ENCODE measurements at places on chromosomes 6 and 20.

- DNase-seq: no peak
These were observed at the start of gene SYTL3 for GRCh38 chr6:158649289-158650143. Gene SYTL3 (plus strand): TSS chr6:158650054. CDS start chr6:158663269, 13,215 bp downstream.

DNA sequence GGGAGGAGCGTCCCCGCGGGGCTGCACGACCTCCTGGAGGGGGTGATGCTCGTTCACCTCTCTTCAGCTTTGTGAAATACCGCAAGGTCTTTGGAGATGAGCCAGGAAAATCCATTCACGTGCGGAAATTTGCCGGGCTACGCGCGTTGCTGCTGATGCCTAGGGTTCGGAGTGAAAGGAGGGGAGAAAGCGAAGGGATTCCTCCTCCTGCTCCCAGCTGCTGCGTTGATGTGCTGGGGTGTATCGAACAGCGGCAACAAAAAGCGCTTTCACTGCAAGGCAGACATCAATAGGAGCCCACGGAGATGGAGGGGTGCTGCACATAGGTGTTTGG, 391 bp upstream of the B3GAT2 start:
- DNase-seq: no peak

GRCh38 chr6:57421503-57421902, 104.1 kb downstream of the PRIM2 start:
- DNase-seq: no peak

DNA sequence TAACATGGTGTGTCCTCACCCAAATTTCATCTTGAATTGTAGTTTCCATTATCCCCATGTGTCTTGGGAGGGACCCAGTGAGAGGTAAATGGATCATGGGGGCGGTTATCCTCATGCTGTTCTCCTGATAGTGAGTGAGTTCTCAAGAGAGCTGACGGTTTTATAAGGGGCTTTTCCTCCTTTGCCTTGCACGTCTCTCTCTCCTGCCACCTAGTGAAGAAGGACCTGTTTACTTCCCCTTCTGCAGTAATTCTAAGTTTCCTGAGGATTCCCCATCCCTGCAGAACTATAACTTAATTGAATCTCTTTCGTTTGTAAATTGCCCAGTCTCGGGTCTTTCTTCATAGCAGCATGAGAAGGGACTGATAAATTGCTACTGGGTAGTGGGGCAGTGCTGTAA, 789.3 kb downstream of the FRK start:
- no peak for DNase-seq

DNA sequence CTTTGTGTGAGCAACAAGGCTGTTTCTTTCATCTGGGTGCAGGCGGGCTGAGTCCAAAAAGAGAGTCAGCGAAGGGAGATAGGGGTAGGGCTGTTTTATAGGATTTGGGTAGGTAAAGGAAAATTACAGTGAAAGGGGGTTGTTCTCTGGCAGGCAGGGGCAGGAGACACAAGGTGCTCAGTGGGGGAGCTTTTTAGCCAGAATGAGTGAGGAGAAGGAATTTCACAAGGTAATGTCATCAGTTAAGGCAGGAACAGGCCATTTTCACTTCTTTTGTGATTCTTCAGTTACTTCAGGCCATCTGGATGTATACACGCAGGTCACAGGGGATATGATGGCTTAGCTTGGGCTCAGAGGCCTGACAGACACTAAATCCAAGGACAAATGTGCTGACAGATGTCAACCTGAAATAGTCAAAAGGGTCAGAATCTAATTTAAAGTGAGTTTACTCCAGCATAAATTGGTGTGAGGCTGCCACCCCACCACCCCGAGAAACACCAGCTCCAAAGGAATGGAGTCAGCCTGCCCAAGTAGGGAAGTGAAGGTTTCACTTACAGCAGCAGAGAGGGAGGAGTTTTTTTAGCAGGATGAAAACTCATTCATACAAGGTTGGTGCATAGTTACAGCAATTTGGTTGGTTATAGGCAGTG, 560.0 kb upstream of the CDH4 start:
- no peak for DNase-seq

GRCh38 chr6:14626556-14626955, 509.0 kb downstream of the CD83 start:
- DNase-seq: no peak

GRCh38 chr6:156886409-156886808, 109.2 kb downstream of the ARID1B start:
- DNase-seq: no peak

DNA sequence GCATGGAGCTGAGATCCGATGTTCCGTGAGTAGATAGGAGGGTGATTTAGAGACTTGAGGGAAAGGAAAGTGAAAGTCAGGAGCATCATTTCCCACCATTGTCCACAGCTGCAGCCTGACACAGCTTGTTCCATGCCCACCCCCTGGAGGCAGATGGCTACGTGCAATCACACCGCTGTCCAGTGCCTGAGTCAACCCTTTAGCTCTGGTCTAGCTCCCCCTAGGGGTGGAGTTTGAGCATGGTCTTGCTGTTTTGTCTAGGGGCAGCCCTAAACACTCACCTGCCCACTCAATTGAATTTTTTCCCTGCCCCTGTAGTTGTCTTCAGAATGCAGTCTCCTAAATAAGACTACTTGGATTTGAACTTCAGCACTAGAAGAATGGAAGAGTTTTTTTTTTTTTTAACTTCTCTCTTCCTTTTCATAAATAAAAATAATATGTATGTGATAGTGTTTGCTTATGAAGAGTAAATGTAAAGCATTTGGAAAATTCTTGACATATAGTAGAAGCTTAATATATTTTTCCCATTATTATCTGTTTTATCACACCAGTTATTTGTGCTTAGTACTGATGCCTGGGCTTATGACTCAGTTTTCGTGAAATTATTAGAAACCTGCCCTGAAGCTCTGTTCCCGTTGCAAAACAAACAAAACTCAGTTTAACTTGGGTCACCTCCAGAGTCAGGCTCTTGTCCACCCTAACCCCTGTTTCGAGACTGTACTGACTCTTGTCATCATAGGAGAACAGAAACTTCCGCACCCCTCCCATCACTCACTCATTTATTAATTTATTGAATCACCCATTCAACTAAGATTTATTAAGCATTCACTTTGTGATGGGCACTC, 814.8 kb downstream of the MAFB start:
- peak; percentile 2 for DNase-seq

GRCh38 chr6:45930420-45931040, 85.1 kb downstream of the CLIC5 start:
- peak; percentile 45 for DNase-seq

DNA sequence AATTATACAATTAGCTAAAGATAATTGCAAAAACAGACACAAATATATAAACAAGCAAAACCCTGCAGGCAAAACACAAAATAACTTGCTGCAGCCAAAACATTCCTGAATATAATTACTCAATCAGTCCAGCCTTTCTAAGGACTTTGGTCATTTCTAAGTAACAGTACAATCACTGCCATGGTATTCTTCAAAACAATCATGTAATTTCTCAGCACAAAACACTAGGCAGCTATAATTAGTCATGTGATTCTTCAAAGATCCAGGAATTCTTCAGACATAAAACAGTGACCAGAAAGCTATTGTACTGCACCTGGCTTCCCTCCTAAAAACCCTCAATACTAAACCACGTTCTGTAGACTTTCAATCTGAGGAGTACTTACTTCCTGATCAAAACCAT, 881.1 kb downstream of the EPHA7 start:
- no peak for DNase-seq

- no peak for DNase-seq
These were observed 2.3 kb downstream of the THBD start for GRCh38 chr20:23047001-23047737.

Measured in nucleus accumbens (tissue), 56 donors.